ENCODE measurements at places on chromosomes 2 and 18.

DNA sequence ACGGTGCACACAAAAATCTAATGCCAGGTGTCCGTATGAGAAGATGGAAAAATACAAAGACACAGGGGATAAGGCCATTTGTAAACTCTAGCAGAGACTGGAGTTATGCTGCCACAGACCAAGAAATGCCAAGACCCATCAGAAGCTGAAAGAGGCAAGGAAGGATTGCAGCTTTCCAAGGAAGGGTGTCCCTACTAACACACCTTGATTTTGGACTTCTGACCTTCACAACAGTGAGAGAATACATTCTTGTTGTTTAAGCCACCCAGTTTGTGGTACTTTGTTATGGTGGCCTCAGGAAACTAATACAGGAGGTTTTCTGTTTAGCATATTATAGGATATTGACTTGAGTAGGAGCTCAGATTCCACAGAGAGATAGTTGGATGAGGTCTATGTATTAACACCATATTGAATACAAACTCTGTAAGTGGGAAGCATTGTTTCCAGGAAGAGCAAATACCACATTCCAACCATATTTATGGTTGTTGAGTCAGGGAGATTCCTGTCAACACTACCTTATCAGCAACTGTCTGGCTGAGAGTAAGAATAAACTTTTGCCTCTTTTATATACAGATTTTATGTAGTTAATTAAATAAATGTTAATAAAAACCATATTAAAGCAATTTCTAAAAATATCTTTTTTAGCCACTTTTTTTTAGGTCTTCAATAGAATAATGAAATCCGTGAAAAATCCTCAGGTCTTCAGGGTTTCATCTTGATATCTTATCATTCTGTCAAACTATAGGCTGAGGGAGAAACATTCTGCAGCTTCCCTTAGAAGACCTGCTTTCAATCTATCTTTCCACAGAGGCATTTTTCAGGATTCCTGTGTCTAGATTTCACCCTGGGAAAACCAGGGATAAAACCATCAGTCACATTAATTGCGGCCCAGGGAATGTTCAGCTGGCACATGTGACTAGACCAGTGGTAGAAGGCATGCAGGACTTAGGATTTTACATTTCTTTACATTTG lies 35.4 kb upstream of the HNMT start:
- DNase-seq = no peak

GRCh38 chr2:187618813-187619212 lies 64.6 kb upstream of the TFPI start:
- DNase-seq = no peak

- DNase-seq = no peak
Observed at GRCh38 chr2:113263546-113263945, 15.2 kb downstream of the PAX8 start.

DNA sequence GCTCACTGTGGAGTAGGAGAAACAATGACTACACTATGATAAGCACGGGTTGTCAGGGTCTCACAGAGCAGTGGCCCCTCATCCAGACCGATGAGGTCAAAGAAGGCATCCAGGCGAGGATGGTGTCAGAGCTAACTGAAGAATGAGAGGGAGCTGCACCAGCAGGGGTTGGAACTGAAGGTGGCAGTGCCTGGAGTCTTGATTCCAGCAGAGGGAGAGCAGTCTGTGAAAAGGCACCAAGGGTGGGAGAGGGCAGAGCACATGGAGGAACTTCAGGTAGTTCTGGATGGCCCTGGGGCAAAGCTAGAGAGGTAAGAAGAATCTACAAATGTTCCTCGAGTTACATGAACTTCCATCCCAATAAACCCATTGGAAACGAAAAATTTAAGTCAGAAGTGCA lies 12.6 kb downstream of the ELMOD3 start:
- DNase-seq = no peak

- DNase-seq = no peak
Observed at GRCh38 chr18:22170421-22171257, 1.2 kb downstream of the GATA6 start.

DNA sequence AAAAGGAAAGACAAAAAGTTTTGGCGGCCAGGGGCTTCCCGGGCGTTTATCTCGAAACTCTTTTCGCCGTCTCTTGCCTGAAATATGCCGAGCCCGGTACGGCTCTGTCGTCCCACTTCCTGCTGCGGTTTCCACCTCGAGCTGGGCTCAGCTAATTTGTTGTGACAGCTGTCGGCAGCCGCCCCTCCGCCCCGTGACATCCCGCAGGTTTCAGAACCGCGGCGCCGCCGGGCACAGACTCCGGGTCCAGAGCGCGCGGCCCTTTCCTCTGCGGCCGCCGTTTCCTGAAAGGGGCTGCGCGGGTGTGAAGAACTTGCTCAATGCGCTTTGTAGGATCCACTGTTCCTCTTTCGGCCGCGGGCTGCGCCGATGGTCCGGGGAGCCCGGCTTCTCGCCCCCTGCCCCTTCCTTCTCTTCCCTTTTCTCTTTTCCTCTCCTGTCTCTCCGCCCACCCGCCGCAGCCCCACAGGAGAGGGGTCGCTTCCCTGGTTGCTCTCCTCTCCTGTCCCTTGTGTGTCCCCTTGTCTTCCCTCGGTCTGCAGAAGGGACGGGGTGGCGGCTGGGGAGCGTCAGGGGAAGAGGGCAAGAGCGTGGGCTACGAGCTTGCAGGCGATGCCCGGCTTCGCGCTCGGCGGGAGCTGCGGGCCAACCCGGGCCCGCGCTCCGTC lies 648 bp downstream of the ARID5A start:
- DNase-seq = peak; percentile 67

DNA sequence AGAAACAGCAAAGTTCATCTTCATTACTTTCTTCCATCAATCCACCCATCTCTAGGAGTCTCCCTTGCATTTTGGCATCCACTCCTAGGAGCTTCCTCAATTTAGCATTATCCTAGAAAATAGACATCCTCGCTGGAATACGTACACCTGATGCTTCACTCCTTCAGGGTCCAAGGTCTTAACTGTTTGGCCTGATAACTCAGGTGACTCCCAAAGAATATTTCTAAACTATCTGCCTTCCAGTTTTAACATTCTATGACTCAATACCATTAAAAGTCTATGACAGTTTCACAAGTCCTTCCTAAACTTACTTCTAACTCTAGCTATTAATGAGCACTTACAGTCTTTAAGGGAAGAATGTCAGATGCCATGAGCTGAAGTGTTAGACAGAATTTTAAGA lies 26.5 kb upstream of the TLK1 start:
- no peak for DNase-seq

GRCh38 chr2:40384714-40385113 lies 67.2 kb downstream of the SLC8A1 start:
- no peak for DNase-seq

GRCh38 chr18:2981212-2981728 lies 31.7 kb downstream of the LPIN2 start:
- no peak for DNase-seq

DNA sequence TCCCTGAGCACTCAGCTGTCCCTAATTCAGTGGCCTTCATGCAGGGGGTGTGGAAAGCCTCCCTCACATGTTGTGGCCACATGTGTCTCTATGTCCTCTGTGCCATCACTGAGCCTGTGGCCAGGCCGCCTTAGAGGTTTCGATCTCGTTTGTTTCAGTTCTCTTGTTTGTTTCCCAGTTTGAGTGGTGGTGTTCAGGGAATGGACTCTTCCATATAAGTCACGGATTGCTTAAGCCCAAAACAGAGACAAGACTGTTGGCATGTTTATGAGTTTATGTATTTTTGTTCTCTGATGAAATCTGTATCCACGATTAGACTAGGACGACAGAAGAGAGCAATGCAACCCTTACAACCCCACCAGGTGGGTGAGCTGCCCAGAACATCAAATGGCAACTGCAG lies 134.5 kb downstream of the CCBE1 start:
- DNase-seq = no peak

- no peak for DNase-seq
Observed at GRCh38 chr2:45258311-45258710, 249.1 kb upstream of the SIX2 start.

DNA sequence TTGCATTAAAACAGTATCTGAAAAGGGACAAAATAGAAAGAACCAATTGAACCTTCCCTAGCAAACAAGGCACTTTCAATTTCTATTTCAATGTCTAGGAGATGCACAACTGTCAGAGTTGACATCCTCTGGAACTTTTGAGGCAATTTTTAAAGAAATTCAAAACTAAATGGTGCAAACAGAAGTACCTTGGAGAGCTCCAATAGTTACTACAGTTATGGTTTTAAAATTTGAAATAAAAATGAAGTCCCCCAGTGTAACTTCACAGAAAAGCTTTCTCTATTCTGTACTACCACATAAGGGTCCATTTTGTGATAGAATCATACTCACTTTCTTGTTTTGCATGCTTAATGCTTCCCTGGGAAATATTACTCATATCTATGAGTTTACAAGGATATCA lies 162.1 kb downstream of the KCNH7 start:
- DNase-seq = no peak

GRCh38 chr2:190190507-190191162 lies 128.1 kb upstream of the MSTN start:
- no peak for DNase-seq

DNA sequence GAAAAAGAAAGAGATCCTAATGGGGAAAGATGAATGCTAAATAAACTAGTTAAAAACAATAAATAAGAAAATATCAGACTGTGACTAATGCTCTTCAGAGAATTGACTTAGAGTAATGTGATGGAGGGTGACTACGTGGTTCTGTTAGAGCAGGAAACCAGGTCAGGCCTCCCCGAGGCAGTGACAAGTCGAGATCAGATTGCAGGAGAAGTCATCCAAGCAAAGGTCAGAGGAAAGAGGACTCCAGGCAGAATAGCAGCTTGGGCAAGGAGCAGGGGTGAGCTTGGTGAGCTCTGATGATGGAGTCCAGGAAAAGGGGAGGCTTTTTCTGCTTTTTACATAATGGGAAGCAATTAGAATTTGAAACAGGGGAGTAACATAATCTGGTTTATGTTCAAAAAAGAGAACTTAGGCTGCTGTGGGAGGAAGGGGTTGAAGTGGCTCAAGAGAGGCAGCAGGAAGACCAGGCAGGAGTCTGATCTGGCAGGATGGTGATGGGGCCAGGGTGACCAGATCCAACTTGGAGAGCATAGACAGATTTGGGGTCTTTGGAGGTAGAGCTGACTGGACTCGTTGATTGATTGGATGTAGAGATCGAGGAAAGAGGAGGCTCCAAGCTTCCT lies 27.3 kb upstream of the ITGB6 start:
- DNase-seq = no peak

DNA sequence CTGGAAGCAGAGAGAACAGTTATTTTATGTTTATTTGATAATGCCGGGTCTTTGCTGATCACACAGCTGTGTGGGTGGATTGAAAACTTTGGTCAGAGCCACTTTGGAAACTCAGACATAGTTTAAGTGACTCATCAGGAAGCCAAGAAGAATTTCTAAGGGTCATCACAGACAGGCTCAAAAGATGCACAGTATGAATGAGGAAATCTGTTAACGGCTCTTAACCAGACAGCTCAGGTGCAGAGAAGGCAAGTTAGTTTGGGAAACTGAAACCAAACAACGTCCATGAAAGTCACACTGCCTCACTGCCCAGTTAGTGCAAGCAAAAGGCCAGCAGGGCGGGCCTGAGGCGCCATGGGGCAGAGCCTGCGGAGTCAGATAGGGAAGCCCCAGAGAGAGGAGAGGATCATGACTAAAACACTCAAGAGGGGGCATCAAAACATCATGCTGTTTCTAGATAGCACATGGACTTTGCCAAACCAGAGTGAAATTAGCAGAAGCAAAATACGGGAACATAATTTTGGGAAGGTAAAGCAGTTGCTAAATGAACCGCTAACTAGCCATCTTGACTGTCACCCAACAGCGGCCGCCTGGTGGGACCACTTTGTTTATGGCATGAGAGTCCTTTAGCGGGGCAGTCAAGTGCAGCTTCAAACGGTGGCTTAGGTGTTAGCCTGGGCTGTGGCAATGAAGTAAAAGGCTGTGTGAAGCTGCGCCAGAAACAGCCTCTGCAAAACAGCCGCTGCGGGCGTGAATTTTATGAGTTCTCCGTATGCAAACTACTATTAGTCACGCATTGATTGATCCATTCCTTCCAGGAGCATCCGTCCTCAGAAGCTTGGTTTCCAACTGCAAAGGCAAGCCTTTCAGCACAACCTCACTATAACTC lies 101.2 kb downstream of the KCTD18 start:
- DNase-seq = no peak

- DNase-seq = no peak
Observed at GRCh38 chr2:210584834-210585233, 28.4 kb downstream of the CPS1 start.

- DNase-seq = no peak
Observed at GRCh38 chr2:101986376-101986775, 5.4 kb upstream of the IL1R2 start.

GRCh38 chr18:48213791-48214190 lies 195.4 kb downstream of the ZBTB7C start:
- no peak for DNase-seq

- no peak for DNase-seq
Observed at GRCh38 chr2:174794851-174795374, 30.6 kb upstream of the CHRNA1 start.

DNA sequence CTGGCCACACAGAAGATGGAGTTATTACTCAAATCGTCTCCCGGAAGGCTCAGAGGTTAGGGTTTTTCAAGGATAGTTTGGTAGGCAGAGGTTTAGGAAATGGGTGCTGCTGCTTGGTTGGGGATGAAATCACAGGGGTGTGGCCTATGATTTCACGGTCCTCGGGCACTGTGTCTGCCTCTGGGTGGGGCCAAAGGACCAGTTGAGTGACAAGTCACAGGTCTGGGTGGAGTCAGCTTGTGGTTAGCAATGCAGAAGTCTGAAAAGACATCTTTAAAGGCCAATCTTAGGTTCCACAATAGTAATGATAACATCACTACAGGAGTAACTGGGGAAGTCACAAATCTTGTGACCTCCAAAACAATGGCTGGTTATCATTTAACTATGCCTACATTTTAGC lies 387.8 kb downstream of the ZNF521 start:
- DNase-seq = no peak

DNA sequence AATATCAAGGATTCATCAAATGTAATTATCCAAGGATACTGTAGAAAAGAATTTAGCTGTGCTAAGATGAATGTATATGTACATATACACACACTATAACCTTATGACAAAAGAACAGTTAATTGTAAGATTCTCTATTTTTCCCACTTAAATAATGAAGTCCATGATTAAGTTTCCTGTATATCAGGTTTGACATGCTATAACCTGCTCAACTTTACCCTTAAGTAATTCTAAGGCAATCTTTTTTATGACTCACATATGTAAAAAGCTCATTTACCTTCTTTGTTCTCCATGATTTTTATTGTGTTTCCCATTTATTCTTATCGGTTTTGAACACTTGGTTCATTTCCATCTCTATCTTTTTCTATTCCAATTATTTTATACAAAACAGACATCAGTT lies 1213.1 kb upstream of the SLC39A10 start:
- DNase-seq = no peak

- no peak for DNase-seq
Observed at GRCh38 chr2:229340086-229340760, 69.1 kb upstream of the PID1 start.

GRCh38 chr18:74598350-74599001 lies 806 bp downstream of the ZNF407 start:
- peak; percentile 21 for DNase-seq

GRCh38 chr2:42931146-42931817 lies 138.9 kb upstream of the HAAO start:
- no peak for DNase-seq
